A549 treated with RU486 at 1 μM for 4 hours (cell line): ENCODE measurements at places on chromosomes 5 and 9. TPM values are rescaled to one million over a fixed set of nuclear protein-coding genes. Genes with fewer than 3 reads are reported as not detected.

Gene C5orf58
- total RNA-seq: not detected in 5 replicates

Gene PARP8
- total RNA-seq: 0.08 to 0.43 TPM (median 0.14 TPM) in 5 replicates

Gene ZNF454
- not detected in 5 replicates for total RNA-seq

Gene JAKMIP2
- not detected in 5 replicates for total RNA-seq

Gene GABRG2
- total RNA-seq: not detected in 5 replicates

Gene CBY3
- not detected in 5 replicates for total RNA-seq

Gene REEP2
- total RNA-seq: 5.3 to 7.2 TPM (median 6.5 TPM) in 5 replicates

Gene ANKRD34B
- 0.02 to 0.06 TPM (median 0.05 TPM) in 3 of 5 replicates, not detected in the others for total RNA-seq

Gene ARID3C
- total RNA-seq: 0.07 to 0.17 TPM (median 0.13 TPM) in 3 of 5 replicates, not detected in the others

Gene SCGB3A1
- total RNA-seq: not detected in 5 replicates

Gene SIT1
- total RNA-seq: not detected in 5 replicates

Gene GRIA1
- not detected in 5 replicates for total RNA-seq

Gene NIM1K
- 0.08 to 0.30 TPM (median 0.25 TPM) in 5 replicates for total RNA-seq

Gene PLEKHG4B
- total RNA-seq: 0.56 to 1.0 TPM (median 0.96 TPM) in 5 replicates

Gene CNTFR
- 0.08 to 0.22 TPM (median 0.14 TPM) in 3 of 5 replicates, not detected in the others for total RNA-seq

Gene ELOVL7
- total RNA-seq: 6.6 to 13.7 TPM (median 12.4 TPM) in 5 replicates

Gene OBP2B
- not detected in 5 replicates for total RNA-seq

Gene RANBP17
- 2.0 to 3.2 TPM (median 2.6 TPM) in 5 replicates for total RNA-seq

Gene BTNL9
- total RNA-seq: 0.57 to 1.3 TPM (median 0.74 TPM) in 5 replicates

Gene NR2F1-AS1
- total RNA-seq: 3.6 to 6.3 TPM (median 4.0 TPM) in 5 replicates
